Astrocyte of the spinal cord (primary cell): ENCODE measurements at places on chromosomes 13 and 19.

DNA sequence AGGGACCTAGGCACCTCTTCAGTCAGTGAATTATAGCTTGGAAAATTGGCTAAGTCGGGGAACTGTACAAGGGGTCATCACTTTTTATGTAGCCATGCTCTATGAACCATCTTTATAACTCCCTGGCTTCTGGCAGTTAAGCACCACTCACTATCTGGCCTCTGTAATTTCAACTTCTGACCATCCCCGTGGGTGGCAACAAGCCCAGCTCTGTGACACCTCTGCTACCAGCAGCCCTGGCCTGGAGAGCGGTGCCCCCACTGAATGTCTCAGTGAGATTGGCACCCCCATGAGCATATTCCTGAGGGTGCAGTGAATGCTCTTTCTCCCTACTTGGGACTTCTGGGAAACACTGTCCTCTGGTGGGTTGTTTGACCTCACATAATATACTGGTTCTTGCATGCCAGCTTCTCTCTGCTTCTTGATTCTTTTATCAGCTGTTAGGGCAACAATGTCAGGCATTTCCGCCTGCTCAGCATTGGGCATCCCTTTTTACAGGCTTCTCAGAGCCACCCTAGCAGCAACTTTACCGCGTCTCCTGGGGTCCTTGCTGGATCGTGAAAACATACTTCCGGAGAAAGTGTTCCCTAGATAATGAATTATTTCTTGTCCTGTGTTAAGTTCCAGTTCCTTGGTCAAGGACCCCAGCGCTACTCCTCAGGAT, 10.4 kb downstream of the KL start:
- DNase-seq: no peak

DNA sequence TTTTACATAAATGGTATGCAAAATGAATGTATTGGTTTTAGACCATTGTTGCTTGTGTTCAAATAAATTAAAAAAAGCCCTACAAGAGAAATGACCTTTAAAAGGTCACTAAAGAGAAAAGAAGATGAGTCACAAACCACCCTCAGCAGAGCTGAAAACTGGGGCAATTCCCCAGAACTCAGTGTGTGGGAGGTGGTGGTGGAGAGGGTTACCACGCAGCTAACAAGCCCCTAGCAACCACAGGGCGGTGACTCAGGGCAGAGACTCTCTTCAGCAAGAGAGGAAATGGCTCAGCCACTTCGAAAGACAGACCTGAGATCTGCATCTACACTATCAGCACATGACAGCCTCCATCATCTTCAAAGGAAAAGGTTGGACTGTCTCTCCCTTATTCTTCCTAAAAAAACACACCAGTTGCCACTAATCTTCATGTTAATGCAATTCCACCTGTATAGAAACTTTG, 29.4 kb upstream of the NDFIP2 start:
- peak; percentile 92 for DNase-seq

DNA sequence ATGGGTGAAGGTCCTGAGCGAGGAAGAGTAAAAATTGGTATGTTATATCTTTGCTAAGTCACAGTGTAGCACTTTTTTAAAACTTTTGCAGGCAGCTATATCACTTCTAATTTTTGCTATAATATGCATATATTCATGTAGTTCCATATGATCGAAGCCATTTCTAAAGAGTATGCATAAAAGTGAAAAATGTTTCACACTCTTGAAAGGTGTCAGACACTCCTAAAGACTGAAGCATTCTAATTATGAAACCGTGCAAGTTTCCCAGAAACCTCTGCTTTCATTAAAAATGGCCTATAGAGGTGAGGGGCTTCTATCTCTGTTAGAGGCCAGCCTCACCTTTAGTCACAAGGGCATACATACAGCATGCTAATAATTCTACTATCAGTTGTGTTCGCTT, 128.9 kb downstream of the CDK8 start:
- no peak for DNase-seq

GRCh38 chr13:72397265-72397664, 330.2 kb downstream of the MZT1 start:
- DNase-seq: no peak

DNA sequence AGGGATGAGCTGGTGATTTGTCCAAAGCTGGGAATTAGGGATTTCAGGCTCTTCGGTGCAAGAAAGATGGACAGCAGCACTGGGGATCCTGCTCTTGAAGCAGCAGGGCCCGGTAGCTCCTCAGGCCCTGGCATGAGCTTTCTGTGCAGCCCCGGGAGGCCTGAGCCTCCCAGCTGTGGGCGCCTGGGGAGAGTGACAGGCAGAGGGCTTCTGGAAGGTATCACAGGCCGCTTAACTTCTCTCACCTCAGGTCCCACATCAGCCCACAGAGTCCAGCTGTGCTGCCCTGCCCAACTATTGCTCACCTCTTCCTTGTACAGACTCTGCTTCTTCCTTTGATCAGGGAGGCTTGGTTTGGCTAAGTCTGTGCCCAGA, 14.6 kb upstream of the ZNF536 start:
- DNase-seq: no peak

- no peak for DNase-seq
These were observed 178.0 kb downstream of the KCTD12 start for GRCh38 chr13:76708138-76708688.

DNA sequence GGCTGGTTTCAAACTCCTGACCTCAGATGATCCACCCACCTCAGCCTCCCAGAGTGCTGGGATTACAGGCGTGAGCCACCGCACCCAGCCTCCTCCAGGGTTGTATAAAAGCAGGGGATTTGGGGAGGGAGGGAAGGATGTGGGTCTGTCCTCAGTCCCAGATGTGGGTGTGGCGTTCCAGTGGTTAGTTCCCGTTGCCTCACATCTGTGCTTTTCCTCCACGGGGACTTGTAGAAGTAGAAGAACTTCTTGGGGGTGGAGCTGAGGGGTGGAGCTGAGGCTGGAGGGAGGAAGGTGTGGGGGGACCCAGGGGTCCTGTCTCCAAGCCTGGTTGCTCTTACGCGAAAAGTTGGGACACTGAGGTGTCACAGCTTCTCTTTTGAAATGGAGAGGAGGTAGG, 514 bp upstream of the MCEMP1 start:
- DNase-seq: no peak

- DNase-seq: peak; percentile 83
These were observed 37.5 kb downstream of the SUGP2 start for GRCh38 chr19:18995804-18996241.

- no peak for DNase-seq
These were observed 362.4 kb downstream of the ENOX1 start for GRCh38 chr13:43424412-43424811.

DNA sequence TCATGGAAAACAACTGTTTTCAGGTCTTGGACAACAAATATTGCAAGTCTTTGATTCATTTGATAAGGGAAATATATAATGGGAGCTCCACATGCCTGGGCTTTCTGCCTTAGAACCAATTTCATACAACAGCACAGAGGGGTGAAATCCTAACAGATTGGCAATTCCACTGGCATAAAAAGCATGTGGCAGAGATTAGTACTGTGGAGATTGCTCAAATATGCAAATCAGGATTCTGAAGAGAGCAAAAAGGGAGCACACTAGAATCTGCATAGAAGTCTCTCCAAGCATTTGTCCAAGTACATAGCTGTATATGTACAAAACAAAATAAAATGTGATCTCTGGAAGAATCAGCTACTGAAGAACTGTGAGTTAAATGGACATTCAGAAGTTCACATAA, 312.9 kb upstream of the SLITRK5 start:
- no peak for DNase-seq

DNA sequence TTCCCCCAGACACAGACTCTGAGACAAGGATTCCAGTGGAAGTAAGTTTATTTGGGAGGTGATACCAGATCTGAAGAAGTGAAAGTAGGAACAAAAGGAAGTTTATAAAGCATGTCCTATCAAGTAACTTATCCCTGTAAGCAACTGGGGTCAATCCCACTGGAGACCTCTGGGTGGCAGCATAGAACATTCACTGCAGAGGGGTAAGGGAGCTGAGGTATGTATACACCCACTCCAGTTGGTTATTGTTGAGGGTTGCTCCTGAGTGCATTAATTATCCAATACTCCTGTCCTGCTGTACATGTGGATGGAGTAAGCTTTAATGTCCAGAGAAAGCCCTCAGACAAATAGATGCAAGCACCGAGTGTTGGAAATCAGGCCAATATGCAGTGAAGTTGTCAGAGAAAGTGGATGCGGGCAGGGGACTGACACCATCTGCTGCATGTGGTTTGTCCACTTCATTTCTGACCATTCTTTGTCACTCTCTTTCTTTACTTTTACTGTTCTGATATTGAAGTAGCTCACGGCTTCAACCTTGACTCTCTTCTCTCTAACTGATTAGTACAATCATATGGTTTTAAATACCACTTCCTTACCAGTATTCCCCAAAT, 46.7 kb downstream of the NOTCH3 start:
- DNase-seq: peak; percentile 53

- DNase-seq: no peak
These were observed 113.6 kb upstream of the ARGLU1 start for GRCh38 chr13:106681536-106681935.

DNA sequence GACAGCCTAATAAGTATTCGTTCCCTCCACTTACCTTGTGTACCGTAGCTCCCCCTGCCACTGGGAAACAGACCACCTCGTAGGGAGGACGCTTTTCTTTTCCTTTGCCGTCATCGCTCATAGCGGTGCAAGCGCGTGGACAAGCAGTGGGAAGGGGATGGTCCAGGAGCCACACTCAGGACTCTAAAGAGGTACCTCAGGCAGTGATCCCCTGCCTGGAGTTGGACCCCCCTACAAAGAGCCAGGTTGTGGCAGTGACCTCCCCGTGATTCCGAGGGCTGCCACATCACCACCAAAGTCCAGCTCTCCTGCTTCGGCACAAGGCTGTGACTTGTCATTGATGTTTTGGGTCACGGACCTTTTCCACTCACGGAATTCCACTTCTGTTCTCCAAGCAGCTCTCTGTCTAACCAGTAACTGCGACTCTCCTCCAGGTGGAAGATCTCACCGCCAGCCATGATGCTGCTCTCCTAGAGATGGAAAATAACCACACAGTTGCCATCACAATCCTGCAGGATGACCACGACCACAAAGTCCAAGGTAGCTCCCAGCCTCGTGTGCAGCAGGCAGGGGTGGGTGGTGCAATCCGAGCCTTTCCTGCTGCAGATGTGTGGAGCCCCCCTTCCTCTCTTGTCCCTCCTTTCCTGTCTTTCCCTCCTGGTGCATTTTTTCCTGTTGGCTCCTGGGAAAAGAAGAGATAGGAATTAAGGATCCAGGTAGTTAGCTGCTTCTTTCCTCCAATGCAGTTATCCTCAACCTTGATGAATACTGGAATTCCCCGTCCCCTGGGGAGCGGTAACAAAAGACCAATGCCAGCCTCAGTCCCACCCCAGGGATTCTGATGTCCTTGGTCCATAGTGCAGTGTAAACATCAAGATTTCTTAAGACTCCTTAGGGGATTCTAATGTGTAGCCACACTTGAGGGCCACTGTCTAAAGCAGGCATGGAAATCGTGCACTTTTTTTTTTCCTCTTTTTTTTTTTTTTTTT, 107.7 kb downstream of the SLC7A1 start:
- DNase-seq: no peak

DNA sequence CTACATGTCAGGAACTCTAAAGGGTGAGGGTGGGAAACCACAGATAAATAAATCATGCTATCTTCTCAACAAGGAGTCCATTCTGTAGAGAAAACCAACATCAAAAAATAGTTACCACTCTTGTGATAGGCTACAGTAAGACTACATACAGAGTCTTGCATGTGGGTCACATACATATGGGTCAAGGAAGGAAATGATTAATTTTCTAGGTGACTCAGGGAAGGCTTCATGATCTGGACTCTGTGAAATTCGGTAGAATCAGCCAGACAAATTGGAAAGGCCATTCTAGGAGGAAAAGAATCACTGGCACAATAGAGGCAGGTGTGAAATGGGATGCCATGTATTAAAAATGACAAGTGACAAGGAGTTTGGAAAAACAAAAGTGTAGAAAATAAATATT, 638.9 kb downstream of the LIG4 start:
- DNase-seq: no peak

DNA sequence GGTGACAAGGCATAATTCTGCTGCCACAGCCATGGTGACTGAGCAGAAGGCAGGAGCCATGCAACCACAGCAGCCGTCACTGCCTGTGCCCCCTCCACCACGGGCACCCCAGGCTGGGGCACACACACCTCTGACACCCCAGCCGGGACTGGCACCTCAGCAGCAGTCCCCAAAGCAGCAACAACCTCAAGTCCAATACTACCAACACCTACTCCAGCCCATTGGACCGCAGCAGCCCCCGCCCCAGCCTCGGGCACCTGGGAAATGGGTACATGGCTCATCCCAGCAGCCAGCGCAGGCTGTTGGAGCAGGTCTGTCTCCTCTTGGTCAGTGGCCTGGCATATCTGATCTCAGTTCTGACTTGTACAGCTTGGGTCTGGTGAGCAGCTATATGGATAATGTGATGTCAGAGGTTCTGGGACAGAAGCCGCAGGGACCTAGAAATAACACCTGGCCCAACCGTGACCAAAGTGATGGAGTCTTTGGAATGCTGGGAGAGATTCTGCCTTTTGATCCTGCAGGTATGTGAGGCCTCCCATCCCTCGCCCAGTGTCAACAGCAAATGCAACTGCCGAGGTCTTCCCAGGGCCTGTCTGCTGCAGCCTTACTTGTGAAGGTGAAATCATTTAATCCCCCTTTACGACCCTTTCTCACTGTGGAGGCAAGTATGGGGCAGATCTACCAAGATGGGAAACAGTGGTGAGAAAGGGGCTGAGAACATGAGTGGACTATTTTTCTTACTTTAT, 22.9 kb upstream of the GPI start:
- no peak for DNase-seq

DNA sequence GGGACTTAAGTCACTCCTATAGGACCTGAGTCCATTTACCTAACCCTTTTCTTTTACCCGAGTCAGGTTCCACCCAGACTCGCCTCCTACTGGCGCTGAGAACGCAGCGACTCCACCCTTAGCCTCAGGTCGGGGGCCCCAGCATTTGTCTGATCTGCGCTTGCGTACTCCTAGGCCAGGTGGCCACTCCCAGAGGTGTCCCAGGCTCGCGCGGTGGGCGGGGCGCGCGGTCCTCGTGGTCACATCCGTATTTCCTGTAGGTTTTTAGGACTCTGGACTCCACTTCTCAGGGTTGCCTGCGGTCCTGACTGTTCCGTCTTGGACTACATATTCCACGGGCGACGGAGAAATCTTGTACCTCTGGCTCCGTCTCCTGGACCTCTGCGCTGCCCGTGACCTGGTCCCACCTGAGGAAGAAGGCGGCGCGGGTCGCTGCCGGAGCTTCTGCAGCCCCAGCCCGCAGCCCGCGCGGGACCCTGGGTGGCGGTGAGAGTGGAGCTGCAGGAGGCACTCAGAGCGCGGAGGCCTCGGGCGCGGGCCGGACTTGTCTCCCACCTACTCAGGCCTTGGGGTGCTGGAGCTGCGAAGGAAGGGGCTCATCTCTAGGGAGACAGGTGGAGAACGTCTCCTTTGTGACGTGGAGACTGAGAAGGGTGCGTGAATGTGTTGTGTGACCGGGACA, 11.0 kb upstream of the ZNF573 start:
- DNase-seq: no peak
